GM19239 (cell line): ENCODE measurements at places on chromosomes 16 and 17.

DNA sequence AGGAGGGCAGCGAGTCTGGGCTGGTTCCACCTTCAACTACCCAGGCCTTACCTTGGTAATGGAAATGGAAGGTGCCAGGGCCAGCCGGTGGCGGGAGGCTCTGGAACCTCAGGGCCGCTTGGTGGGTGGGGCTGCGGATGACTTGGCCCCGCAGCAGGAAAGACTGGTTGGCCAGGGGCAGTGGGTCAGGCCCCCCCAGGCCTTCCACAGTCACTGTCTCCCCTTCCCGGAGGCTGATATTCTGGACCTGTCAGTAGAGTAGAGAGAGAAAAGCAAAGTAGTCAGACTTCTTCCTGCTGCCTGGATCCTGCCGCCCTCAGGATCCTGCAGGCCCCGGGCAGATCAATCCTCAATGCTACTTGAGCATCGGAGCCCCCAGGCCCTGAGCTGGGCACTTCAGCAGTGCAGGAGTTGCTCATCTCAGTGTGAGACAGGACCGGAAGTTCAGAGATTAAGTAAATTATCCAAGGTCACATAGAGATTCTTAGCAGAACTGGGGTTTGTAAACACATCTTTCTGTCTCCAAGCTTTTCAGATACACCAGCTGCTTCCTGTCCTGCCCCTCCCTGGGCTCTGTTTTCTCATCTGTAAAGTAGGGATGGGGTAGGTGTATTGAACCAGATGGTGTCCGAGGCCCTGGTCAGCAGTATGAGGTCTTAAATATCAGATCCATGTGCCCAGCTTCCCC is 18.5 kb upstream of the PHF12 start:
- no peak for DNase-seq

DNA sequence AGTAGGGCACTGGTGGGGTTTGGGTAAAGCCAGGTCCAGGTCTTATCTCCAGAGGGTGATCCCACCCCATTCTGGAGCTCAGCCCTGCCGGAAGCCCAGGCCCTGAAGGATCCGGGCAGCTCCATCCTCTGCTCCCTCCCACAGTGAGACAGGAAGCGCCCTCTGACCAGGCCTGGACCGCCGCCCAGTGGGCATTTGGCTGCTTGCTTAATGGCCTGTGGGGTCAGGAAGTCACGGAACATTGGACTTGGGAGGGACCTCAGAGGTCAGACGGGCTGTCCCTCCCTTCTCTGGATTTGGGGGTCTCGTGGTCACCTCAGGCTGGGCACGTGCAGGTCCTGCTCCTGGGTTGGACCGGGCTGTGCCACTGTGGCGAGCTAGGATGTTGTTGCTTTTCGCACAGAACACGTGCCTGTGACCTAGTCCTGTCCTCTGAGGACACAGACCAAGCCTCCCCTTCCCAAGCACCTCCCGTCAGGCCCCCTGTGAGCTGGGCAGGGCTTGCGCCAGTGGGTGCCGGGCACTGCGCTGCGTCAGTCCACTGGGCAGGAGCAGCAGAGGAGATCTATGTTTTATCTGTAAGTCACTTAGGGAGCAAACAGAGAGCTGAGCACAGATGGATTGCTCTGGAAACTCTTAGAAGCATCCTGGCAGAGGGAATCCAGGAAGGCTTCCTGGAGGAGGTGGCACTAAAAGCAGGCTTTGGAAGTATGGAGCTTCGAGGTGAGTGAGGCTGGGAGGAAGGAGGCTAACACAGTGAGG is 49.4 kb upstream of the GSE1 start:
- no peak for DNase-seq

DNA sequence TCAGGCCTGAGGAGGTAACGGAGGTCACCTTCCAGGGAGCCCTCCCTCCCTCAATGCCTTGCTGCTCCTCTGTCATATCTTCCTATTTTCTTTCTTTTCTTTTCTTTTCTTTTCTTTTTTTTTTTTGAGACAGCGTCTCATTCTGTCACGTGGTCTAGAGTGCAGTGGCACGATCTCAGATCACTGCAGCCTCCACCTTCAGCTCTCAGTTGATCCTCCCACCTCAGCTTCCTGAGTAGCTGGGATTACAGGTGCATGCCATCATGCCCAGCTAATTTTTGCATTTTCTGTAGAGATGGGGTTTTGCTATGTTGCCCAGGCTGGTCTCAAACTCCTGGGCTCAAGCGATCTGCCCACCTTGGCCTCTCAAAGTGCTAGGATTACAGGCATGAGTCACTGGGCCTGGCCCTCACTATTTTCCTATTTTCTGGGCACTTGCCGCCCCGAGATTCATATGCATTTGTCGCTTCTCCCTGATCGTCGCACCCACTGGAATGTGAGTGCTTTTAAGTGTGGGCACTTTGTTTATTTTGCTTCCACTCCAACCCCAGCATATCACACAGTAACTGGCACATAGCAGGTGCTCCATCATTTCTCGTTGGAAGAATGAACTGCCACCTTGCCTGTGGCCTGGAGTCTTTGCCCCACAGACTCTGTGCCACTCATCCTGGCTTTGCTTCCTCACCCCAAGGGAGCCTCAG is 31.7 kb downstream of the CPNE2 start:
- no peak for DNase-seq

- no peak for DNase-seq
Observed at GRCh38 chr17:49513641-49514040, 18.5 kb downstream of the NGFR start.

DNA sequence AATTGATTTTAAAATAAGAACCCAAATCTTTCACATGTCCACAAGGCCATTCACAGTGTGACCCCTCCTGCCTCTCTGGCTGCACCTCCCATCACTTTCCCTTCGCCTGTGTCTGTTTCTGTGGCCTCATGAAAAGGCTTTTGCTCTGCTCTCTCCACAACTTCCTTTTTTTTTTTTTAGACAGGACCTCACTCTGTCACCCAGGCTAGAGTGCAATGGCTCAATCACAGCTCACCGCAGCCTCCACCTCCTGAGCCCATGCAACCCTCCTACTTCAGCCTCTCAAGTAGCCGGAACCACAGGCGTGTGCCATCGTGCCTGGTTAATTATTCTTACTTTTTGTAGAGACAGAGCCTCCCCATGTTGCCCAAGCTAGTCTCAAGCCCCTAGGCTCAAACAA is 197.1 kb downstream of the ABCC12 start:
- DNase-seq: no peak
